ENCODE measurements at places on chromosomes 12 and 14.

DNA sequence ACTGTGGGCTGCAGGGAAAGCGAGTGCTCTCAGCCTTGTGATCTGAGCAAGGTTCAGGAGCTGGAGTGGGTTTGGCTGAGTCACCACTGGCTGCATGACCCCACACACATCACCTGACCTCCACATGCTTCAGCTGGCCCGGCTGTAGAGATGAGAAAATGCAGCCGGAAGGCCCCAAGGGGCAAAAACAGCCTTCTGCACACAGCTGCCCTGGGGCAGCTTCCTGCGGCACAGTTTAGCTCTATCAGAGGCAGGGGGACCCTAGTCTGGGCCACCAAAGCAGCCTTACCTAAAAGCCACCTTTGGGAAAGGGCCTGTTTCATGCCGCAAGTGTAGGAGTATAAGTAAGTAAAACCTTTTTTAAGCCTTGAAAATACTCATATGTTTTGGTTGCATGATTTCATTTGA, 123.3 kb downstream of the SSPN start:
- peak; percentile 45 for DNase-seq

GRCh38 chr14:105167303-105168092, 1.1 kb downstream of the JAG2 start:
- no peak for DNase-seq

- DNase-seq = no peak
These were observed 2.4 kb downstream of the CABP1 start for GRCh38 chr12:120642826-120643225.

DNA sequence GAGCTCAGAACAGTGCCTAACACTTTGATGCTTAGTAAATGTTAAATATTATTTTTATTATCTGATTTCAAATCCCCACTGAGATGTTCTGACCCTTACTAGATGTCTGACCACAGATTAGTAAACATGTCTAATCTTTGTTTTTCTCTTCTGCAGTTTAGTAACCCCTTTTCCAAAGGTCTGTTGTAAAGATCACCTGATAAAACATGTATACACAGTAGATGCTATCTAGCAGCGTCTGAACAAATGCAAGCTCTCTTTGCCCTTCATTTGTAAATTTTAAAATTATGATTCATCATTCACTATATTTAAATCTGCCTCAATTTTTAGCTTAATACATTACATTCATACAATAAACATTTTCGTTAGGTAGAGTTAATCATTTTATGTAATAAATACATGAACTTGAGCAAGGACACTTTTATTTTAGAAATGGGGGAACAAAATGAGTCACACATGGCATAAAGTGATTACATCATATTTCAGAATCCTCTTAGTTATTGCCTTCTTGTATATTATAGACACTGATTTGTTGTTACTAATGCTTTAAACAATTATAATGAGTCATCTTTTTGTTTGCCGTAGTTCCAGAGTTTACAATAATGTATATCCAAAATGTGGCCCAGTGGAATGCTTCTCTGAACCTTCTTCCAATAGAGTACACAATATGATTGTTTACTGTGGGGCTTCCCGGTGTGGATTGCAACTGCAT, 1.7 kb upstream of the OR4K5 start:
- no peak for DNase-seq

DNA sequence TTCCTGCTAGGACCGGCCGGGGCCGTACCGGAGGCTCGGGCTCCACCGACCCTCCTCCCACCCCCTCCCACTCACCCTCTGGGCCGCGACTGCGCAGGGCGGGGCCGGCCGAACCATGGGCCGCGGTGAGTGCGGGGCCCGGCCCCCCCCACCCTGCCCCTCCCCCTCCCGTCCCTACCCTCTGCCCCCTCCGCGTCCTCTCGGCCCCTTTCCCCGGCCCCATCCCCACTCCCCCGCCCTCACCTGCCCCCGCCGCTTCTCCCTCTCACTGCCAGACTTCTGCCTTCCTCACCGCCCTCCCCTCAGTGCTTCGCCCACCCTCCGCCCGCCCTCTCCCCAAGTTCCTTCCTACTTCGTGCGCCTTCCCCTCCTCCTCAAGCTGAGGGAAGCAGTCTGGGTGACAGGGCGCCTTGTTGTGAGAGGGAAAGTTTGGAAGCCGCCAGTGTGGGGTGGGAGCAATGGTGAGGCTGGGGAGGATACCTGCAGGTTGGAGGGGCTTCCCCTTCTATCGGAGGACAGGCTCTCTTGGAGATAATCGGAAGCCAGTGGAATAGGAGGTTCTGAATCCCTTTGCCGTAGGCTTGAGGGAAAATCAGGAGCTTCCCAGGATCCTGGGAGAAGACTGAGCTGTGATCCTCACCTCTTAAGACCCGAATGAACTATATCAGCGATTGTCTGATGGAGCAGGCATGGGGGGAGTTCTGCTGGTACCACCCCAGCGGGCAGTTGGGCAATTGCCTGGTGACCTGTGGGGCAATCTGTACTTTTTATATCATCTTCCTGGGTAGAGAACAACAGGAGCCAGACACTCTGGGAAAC, 472 bp downstream of the MBD6 start:
- peak; percentile 46 for DNase-seq

DNA sequence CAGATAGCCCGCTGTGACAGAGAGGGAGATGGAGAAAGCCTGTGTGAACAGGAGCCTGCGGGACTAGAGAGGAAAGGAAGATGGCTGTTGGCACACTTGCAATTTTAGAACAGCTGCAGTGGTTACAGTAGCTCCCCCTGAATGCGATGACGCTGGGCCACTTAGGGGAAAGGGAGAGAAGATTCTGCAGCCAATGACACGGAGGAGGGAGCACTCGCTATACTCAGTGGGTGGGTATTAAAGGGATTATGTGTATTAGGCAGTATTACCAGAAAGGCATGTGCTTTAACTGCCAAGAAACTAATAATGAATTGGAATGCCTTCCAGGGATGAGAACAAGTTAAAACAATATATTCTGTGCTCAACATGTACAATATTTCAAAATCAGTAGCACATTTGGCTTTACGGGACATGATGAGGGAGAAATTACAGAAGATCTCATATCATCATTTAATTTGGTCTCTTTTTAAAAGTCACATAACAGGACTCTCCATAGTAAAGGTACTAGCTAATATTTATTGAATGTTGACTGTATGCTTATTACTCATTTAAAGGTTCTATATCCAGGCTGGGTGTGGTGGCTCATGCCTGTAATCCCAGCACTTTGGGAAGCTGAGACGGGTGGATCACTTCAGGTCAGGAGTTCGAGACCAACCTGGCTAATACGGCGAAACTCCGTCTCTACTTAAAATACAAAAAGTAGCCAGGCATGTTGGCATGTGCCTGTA, 35.9 kb upstream of the FOS start:
- peak; percentile 90 for DNase-seq

GRCh38 chr14:21060614-21061346, 3.2 kb downstream of the RNASE8 start:
- no peak for DNase-seq

GRCh38 chr12:64390275-64390851, at the start of gene C12orf56:
C12orf56 (minus strand) TSS chr12:64390758; CDS start chr12:64390565, 193 bp downstream.
- peak; percentile 30 for DNase-seq

GRCh38 chr14:32080001-32080510, 3.0 kb downstream of the ARHGAP5 start:
- peak; percentile 43 for DNase-seq

GRCh38 chr14:73753124-73753886, 39.1 kb upstream of the PNMA1 start:
- DNase-seq = no peak

GRCh38 chr14:92093320-92093719, 13.1 kb downstream of the ATXN3 start:
- no peak for DNase-seq

DNA sequence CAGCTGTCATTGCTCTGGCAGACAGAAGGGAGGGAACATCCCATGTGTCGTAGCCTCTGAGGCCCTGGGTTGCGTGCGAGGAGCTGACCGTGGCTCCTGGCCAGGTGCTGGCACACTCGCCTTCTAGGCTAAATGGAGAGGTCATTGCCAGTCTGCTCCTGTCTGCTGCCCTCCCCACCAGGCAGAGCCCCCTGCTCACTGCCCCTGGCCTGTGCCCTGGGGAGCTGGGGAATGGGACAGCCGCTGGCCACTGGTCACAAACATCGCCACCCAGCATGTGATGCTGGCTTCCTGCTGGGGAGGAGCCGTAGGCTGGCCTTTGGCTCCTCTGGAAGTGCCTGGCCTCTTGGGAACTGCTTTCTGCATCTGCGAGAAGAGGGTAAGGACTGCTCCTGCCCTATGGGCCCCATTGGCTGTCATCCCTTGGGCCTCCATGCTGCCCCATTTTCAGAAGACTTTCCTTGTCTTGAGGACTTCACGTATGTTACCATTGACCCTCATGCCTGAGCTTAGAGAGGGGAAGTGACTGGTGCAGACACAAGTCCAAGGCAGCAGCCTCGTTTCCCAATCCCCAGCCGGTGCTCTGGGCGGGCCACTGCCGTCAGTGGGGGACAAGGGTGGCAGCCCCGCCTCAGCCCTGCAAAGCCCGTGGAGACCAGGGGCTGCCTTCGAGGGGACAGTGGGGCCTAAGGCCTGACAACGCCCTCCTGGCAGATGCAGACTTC, 2.0 kb upstream of the TNFAIP2 start:
- peak; percentile 49 for DNase-seq

- DNase-seq = no peak
These were observed 48.4 kb downstream of the MYRFL start for GRCh38 chr12:69873429-69873828.

GRCh38 chr12:130640901-130641300, 75.2 kb downstream of the RIMBP2 start:
- DNase-seq = no peak

DNA sequence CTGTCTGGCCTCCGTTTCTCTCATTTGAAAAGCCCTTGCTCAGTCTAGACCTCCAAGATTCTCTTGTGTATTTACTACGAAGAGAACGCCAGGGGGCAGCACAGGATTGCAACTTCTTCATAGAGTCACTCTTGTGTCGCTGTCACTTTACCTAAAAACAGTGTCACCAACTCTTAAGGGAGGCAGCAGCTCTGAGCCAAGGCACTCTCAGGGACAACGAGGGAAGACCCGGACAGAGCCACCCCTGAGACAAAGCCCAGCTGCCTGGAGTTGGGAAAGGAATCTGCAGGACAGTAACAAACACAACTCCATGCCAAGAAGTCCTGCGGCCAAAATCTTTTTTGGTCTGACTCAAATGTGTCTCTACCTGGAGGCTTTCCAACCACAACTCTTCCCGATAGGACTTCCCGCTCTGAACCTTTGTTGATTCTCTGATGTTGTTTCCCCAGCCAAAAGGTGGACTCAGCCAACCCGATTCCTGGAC, 9.6 kb upstream of the RPAP3 start:
- peak; percentile 83 for DNase-seq

- DNase-seq = no peak
These were observed 9.5 kb downstream of the CINP start for GRCh38 chr14:102353126-102353619.

GRCh38 chr14:39315859-39316444, 82.2 kb downstream of the MIA2 start:
- DNase-seq = no peak

DNA sequence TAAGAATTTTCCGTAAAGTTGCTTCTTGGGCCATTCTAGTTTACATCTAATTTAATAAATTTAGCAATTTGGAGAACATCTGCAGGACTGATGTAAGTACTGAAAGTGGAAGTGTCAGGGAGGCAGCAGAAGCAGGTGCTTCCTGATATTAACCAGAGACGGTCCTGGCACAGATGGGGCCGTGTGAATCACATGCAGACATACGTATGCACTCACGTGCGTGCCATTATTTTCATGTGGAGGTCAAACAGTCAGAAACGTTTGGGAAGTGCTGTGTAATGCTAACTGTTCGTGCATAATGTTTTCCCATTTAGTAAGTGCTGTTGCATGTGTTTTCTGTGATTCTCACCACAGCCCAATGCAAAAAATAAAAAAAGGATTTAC, 87.8 kb upstream of the DYNC1H1 start:
- peak; percentile 85 for DNase-seq

- DNase-seq = no peak
These were observed 102.5 kb upstream of the PARP11 start for GRCh38 chr12:3975652-3976051.

- DNase-seq = no peak
These were observed 201.6 kb downstream of the PAX9 start for GRCh38 chr14:36863271-36863670.

DNA sequence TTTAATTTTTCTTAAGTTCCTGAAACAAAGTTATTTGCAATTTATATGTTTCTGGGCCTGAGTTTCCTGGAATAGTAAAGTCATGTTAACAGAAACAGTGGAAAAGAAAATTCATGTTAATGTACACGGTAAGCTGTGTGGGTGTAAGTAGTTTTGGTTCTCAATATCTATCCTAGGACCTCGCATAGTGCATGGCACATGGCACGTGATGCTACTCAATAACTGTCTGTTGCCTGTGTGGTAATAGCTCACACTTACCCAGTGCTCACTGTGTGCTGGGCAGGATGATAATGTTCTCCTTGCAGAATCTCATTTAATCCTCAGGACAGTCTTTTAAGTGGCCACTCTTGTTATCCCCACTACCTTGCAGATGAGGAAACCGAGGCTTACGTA, 100.7 kb downstream of the DUSP16 start:
- DNase-seq = no peak

GRCh38 chr12:132966676-132967415, 10.7 kb upstream of the ZNF605 start:
- no peak for DNase-seq

GRCh38 chr12:105931762-105932570, 206.8 kb downstream of the NUAK1 start:
- DNase-seq = no peak

DNA sequence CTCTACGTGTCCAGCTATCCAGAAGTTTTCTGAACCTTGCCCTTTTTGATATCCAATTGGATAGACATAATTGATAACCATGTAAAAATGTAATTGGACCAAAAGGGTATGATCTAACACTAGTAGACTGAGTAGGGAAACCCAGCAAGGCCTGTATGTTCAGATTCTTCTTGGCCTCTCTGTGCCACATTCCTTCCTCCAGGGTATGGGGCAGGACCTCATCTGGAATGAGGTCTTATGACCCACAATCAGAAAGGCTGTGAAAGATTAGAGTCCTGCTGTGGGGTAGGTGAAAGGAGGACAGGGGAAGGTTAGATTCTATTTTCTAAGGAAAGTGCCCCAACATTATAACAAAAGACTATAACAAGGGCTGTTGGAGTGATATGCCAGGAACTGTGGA, 51.3 kb upstream of the A2ML1 start:
- no peak for DNase-seq

- DNase-seq = no peak
These were observed 880.3 kb upstream of the FOXG1 start for GRCh38 chr14:27886256-27886655.

DNA sequence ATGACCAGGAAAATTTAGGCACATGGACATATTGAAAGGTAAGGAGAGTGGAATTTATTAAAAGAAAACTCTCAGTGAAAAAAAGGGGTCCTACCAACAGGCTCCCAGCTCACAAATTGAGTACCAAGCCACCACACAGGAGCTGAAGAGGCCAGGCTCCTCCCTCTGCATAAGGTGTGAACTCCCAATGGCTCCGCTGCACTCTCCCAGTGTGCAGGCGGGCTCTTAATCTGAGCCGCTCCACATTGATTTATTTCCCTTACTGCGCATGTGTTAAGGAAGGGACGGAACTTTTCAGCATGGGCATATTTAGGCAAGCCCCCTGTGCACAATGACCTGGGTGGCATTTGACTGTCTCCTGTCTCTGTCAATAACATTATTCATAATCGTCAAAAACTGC, 68.6 kb upstream of the PLEKHG7 start:
- DNase-seq = no peak

- peak; percentile 13 for DNase-seq
These were observed 91.9 kb downstream of the BICD1 start for GRCh38 chr12:32198555-32198954.

- no peak for DNase-seq
These were observed 1538.3 kb upstream of the SEL1L start for GRCh38 chr14:83071888-83072501.

All from AG10803 (cell line).